DMS153 (cell line): ENCODE measurements at places on chromosomes 3 and 15.
A peak's percentile ranks its signal among the peaks of the same experiment; 100 is the strongest.

DNA sequence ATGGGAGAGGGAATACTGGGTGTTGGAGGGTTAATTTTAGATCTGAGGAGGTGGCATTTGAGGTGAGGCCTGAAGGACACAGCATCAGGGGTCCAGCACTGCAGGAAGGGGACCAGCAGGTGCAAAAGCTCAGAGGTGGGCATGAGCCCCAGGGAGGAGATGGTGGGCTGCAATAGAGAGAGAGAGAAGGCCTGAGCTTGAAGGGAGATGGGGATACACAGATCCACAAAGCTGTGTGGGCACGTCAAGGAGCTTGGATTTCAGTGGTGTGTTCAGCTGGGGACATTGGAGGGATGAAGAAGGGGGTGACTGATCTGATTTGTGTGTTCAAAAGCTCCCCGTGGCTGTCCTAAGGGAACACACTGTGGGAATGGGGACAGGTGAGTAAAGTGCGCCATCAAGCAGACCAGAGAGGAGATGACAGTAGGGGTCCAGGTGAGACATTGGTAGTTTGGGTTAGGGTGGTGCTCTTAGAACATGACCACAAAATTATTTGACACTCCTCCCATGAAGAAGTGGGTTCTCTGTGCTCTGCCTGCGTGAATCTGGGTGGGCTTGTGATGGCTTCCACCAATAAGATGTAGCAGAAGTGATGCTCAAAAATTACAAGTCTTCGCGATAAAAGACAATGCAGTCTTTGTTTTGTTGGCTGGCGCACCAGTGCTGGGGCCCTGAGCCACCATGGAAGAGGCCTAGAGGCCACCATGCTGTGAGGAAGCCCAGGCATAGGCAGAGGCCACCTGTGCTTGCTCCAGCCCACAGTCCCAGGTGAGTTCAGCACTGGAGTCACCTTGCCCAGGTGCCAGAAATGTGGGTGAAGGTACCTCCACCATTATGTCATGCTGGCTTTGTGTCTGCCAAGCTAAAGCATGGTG, 1.9 kb upstream of the WNT7A start:
- no peak for DNase-seq

DNA sequence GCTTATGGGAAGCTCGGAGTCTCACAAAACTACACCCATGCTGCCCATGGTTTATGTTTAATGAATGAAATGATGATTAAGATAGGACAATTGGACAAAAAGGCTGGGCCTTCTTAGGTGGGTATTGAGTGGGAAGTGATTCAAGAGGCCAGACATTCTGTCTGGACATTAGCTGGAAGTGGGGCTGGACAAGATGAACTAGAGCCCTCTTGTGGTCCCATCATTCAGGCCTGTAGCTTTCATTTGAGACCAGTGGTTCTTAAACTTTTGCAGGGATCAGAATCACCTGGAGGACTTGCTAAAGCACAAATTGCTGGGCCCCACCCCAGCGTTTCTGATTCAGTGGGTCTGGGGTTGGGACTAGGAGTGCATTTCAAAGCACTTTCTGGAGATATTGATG, 290.4 kb upstream of the CTDSPL start:
- DNase-seq, result no peak

- DNase-seq, result no peak
Measured at GRCh38 chr3:21326704-21327475, 424.1 kb downstream of the ZNF385D start.

DNA sequence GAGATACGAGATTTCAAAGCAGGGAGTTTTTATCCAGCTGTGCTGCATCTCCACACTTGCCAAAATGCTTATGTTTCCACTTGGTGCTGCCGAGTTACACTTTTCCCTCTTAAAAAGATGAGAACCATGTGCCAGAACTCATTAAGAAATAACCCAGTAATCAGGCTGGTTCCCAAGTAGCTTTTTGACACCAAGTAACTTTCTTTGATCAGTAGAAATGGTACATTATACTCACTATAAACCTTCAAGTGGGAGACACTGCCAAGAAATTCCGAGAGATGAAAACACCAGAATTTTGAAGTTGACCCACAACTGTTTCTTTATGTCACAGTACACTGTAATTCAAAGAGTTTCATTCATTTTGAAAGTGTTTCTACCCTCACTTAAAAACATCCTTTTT, 164.6 kb upstream of the CCDC54 start:
- DNase-seq, result no peak

DNA sequence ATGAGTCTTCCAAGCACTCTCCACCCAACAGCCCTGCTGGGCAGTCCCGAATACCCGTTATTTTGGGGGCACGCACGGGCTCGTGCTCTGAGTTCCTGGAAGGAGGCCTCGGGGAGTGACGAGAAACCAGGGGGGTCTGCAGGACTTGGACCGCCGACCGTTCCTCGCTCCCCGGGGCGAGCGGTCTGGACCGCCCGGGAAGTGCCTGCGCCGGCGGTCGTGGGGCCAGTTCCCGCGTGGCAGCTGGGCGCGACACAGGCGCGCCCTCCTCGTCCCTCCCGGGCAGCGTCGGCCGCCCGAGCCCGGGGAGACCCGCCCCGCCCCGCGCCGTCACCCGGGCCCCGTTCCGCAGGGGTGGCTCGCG, 387 bp downstream of the GNB4 start:
- no peak for DNase-seq

DNA sequence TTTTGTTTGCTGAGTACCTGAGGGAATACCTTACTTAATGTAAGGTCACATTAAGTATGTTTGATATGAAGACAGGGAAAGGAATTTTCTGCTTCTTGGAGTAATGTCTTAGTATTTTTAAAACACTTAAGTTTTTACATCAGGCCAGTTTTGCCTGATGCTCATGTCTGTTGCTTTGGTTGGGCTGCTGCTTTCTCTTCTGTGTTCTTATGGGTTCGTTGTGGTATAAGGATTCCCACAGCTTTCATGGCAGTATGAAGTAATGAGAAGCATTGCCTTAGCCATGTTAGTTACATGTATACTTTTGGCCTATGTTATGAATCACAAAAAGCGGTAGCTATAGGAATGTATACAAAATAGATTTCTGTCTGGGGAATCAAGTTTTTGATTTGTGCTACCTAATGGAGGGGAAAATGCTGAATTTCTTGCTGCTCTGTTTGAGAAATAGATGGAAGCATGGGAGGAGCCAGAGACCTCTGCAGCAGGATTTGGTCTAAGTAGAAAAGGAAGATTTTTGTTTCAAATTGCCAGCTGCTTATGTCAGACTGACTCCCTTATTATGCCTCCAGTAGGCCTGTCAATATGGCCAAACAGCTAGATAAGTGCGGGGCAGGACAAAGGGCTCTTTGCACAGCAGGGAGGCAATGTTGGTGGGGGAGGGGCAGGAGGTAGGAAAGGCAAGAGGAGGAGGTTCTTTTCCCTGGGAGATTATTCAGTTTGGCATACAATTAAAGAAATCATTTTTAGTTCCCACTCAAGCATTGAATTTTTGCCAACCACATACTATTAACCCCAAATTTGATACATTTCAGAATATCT, 5.2 kb downstream of the SETD5 start:
- peak; percentile 48 for DNase-seq

GRCh38 chr15:101709466-101709865, 14.8 kb downstream of the TARS3 start:
- DNase-seq, result no peak

DNA sequence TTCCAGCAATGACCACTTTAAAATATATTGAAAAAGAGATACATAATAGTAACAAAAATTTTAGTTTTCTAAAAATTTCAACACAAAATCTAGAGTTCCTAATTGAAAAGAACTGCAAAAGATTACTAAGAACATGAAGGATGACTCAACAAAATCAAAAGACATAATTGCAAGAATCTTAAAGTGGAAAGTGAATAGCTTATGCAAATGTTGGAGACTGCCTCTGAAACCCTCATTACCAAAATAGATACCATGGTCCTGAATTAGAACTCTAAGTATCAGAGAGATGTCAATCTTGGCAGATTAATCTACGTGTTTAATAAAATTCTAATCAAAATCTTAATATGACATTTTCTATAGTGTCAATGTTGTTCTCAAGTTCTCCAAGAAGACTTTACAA, 60.7 kb upstream of the SGO1 start:
- DNase-seq, result no peak

GRCh38 chr3:183370391-183370790, 58.0 kb downstream of the MCF2L2 start:
- DNase-seq, result no peak

- DNase-seq, result no peak
Measured at GRCh38 chr15:42955518-42955917, 34.9 kb upstream of the TTBK2 start.

- no peak for DNase-seq
Measured at GRCh38 chr3:51712511-51712931, 5.7 kb downstream of the GRM2 start.

DNA sequence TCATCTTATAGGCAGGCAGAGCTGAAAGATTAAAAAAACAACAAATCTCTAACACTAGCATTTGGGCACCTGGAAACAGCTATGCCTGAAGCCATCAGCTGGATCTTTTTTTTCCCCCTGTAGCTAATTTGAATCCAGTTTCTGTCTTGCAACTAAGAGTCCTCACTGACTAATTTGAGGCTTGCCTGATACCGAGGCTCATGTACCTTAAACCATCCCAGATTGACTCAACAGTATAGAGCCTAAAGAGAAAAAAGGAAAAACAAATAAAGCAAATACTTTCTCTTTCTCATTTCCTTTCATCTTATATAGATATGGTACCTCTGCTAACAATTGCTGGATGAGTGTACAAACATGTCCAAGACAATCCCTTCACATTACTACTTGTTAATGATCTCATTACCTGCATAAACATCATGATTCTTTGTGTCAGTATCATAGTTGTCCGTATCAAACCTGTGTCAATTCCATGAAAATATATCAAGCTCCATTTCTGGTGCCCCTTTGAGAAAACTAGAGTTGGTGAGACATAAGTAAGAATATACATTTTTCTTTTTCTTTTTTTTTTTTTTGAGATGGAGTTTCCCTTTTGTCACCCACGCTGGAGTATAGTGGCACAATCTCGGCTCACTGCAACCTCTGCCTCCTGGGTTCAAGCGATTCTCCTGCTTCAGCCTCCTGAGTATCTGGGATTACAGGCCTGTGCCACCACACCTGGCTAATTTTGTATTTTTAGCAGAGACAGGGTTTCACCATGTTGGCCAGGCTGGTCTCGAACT, 43.1 kb downstream of the BHLHE40 start:
- DNase-seq, result no peak

DNA sequence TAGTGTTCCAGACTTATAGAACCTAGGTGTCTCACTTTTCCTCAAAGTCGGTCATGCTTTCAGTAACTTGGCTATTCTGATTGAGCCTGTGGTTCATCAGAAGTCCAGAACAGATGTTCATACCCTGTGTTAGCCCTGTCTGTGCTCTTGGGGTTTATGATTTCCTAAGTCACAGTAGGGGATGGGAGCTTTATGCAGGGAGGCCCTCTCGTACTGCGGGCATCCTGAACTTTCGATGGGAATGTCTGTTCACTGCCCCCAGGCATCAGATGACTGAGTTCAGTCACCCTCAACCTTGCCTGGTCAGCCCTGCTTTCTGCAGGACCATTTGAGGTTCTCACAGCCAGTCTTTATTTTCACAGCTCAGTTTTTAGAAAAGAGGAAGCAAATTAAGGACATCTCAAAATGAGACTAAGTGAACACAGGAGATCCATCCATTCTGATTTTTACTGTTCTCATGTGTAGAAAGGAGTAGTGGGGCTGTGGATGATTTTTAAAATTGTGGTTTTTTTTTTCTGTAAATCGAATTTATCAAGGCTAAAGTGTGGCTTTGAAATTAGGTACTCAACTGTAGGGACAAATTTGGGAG, 71.3 kb downstream of the CMTM8 start:
- no peak for DNase-seq

DNA sequence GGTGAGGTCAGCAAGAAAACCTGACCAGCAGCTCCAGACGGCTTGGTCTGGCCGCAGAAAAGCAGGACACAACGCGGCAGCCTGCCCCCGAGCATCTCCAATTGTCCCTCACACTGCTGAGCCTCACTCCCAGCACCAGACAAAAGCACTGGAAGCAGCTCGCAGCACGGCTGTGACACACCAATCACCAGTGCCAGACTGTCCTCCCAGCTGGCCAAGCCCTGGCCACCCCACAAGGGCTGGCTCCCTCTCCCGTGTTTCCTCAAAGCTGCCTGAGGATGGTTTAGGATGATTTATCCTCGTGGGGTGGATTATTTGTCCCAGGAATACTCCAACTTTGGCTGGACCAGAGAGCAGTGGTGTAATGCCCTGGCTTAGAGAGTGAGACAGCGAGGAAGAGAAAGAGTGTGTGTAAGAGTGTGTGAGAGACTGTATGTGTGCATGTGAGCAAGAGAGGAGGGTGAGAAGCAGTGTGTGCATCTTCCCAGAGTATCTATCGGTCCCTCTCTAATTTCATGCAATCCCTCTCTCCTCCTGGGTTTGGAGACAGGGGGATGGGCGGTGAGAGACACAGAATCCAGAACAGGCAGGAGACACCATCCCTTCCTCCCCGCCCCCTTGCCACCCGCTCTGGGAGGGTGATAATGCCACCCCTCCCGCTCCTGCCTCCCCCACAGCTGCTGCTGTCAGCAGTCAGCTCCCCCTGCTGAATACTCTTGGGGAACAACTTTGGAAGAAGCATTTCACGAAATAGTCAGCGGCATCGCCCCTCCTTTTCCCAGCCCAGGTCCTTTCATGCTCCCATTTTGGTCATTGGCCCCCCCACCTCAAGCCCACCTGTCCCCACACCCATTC, 34.2 kb downstream of the SEMA5B start:
- no peak for DNase-seq

- DNase-seq, result no peak
Measured at GRCh38 chr3:10470120-10471053, 35.0 kb downstream of the ATP2B2 start.
